ENCODE measurements at places on chromosomes 16 and 17.

DNA sequence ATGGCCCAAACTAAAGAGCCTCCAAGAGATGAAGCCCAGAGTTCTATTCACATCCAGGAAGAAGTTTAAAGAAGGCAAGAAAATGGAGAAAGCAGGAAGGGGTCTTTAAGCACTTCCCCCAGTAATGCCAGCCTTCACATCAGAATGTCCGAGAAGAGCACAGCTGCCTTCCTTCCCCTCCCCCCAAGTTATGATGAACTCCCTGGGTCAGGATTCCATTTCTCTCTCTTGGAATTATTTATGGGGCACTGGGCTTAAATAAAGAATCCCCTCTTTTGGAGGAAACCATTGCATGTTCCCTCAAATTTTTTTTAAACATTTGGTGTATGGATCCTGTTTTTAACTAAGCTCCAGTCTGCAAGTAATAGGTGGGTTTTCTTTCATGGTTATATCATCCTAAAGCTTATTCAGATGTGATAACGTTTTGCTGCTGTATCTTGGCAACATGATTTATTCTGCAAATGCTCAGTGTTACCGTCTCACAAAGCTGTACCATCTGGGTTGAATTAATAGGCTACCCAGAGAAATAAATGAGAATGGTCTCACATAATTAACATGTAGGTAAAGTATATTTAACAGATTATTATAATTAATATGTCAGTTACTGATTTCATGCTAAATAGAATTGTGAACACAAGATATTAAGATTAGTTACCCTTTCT is 160.9 kb upstream of the TOX3 start:
- no peak for DNase-seq

GRCh38 chr16:85370543-85370880 is 242.6 kb upstream of the GSE1 start:
- no peak for DNase-seq

DNA sequence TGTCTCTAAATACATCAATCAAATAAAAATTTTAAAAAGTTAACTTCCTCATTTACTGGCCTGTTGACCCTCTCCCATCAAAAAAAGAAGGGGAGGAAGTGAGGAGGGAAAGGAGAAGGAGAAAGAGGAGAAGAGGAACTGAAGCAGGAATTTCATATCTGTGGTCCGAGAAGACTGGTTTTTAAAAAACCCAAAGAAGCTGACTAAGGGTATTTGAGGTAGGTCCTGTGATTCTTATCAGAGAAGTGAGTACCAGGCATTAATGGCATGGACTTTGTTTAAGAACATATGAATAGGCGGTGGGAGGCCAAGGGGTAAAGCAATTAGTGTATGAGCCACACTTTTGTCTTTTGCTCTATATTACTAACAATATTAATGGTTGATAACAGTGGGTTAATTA is 2.0 kb downstream of the SLC46A1 start:
- DNase-seq = no peak

- no peak for DNase-seq
Observed at GRCh38 chr17:47301831-47302230, 21.9 kb upstream of the EFCAB13 start.

DNA sequence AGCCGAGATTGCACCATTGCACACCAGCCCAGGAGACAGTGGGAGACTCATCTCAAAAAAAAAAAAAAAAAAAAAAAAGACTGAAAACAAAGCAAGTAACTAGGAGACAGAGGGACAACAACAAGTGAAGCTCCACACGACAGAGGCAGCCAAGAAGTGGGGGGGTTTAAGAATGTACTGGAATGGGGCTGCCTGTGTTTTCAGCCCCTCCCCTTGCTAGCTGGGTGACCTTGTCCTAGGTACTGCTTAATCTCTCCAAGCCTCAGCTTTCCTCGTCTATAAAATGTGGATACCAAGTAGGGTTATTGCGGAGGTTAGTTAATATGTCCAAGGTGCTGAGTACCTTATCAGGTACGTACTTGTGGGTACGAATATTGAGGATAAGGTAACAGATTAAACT is 163.8 kb upstream of the CACNG5 start:
- DNase-seq = no peak

All from PC-9 (cell line).